Tibial nerve (tissue), 4 donors: ENCODE measurements at places on chromosomes 2 and 18. TPM values are rescaled to one million over a fixed set of nuclear protein-coding genes. Genes with fewer than 3 reads are reported as not detected.

DNA sequence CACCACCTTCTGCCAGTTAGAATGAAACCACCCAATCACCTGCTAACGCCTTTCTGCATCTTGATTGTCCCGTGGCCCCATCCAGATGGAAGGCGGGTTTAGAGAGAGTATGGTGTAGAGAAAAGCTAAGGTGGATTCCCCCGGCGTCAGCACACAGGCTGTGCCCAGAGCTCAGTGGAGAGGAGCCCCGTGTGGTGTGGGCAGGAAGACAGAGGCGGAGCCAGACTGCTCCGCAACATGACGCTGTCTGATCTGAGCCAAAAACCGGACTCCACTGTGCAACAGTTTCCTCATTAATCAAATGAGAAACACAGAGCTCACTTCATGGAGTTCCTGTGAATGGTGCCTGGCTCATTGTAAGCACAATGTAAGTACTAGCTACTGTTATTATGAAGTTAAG lies 448.1 kb upstream of the SMIM21 start:
- no peaks in the 10 kb centered on the region for H3K27me3 ChIP-seq
- H3K36me3 ChIP-seq: no peaks in the 10 kb centered on the region
- no peak overlapping the region for H3K27ac ChIP-seq
- no peak for DNase-seq
- no peaks in the 10 kb centered on the region for H3K4me1 ChIP-seq
- no peak overlapping the region for H3K4me3 ChIP-seq

DNA sequence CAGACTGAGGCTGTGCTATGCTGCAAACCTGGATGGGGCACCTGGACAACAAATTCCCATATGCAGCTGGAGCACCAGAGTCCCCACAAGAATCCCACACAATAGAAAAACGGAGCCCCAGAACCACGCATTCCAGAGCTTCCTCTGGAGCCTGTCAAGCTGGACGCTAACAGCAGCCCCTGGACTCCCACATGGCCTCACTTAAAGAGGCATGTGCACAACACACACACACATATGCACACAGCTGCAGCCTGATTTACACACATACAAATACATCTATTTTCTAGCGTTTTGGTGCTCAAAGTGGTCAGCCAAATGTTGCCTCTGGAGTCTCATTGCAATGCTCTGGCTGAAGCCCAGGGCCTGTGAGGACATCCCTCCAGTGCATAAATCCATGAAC lies 632.7 kb upstream of the ID2 start:
- H3K27me3 ChIP-seq: no peaks in the 10 kb centered on the region
- H3K4me1 ChIP-seq: no peaks in the 10 kb centered on the region
- no peaks in the 10 kb centered on the region for H3K36me3 ChIP-seq
- H3K27ac ChIP-seq: no peak overlapping the region
- DNase-seq: no peak

GRCh38 chr18:59660786-59661743 lies 36.2 kb downstream of the CCBE1 start:
- no peak overlapping the region for H3K27ac ChIP-seq
- H3K36me3 ChIP-seq: no peaks in the 10 kb centered on the region
- no peak overlapping the region for H3K4me3 ChIP-seq
- H3K27me3 ChIP-seq: no peaks in the 10 kb centered on the region
- H3K4me1 ChIP-seq: no peaks in the 10 kb centered on the region

- DNase-seq: no peak
- no peaks in the 10 kb centered on the region for H3K36me3 ChIP-seq
- no peaks in the 10 kb centered on the region for H3K4me1 ChIP-seq
- H3K27me3 ChIP-seq: no peaks in the 10 kb centered on the region
These were observed 51.7 kb downstream of the CABYR start for GRCh38 chr18:24190590-24190989.

DNA sequence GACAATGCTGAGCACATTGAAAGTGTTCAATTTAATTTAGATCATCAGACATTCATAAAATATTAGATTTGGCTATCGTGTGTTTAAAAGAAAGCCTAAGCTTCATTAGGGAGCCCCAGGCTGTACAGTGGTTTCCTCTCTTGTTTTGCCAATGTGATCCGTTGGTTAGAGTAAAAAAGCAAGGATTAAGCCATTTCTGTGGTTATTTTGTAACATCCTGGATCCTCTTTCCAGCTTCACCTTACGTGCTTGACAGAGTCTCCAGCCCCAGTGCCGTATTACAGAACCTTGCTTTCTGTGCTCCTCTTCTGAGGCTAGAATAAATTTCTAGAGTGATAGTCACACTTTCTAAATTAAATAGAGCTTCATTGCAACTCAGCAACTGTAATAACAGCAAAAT lies 289.3 kb upstream of the LINC00305 start:
- no peaks in the 10 kb centered on the region for H3K27me3 ChIP-seq
- H3K36me3 ChIP-seq: no peaks in the 10 kb centered on the region
- no peak overlapping the region for H3K4me3 ChIP-seq
- H3K4me1 ChIP-seq: no peaks in the 10 kb centered on the region

- H3K27me3 ChIP-seq: no peaks in the 10 kb centered on the region
- H3K4me3 ChIP-seq: no peak overlapping the region
- H3K27ac ChIP-seq: no peak overlapping the region
- no peaks in the 10 kb centered on the region for H3K4me1 ChIP-seq
These were observed 22.1 kb downstream of the CENPA start for GRCh38 chr2:26807788-26808460.

DNA sequence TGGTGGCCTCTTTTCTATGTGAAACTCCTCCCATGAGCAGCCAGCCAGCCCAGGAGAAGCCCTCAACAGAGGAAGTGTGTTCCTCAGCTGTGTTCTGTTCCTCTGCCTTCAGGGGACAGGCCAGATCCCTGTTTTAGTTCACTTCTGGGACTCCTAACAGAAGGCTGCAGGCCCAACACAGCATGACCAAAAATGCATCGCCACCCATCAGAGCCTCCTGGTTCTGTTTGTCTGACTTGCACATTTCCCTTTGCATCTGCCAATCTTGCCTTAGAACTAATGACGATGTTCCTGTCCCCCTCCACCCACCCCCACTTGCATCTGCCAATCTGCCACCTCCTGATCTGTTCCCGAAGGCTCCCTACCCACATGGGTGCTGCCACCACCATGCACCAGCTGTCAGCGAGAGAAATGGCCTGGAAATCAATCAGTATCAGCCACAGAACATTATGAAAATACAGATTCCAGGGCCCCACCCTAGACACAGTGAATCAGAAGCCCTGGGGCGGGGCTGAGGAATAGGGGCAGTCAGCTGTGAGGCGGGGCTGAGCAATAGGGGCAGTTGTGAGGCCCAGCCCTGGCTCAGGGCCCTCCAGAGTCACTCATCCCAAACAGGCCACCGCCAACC lies 51.0 kb downstream of the FAM168B start:
- H3K27me3 ChIP-seq: no peaks in the 10 kb centered on the region
- H3K36me3 ChIP-seq: peaks cover 60% of the 10 kb centered on the region
- H3K27ac ChIP-seq: no peak overlapping the region
- H3K4me1 ChIP-seq: no peaks in the 10 kb centered on the region
- H3K4me3 ChIP-seq: no peak overlapping the region

DNA sequence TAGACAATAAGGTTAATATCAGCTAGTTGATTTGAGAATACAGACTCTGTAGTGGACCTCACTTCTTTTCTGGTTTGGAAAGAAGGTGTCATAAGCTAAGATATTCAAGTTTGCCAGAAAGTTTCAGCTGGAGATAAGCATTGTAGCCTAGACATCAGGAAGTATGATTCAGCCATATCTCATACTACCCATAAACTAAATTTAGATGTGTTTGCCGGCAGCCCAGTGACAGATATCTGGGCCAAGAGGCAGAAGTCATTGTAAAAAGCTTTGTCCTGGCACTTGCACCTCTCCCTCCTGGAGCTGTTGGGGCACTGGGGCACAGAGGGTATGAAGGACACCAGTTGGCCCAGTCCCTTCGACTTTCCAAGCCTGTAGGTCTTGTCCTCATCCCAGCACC lies 128.0 kb downstream of the EPHA4 start:
- peaks cover 8% of the 10 kb centered on the region for H3K4me1 ChIP-seq
- H3K27ac ChIP-seq: no peak overlapping the region
- no peak for DNase-seq
- H3K27me3 ChIP-seq: no peaks in the 10 kb centered on the region
- no peaks in the 10 kb centered on the region for H3K36me3 ChIP-seq

DNA sequence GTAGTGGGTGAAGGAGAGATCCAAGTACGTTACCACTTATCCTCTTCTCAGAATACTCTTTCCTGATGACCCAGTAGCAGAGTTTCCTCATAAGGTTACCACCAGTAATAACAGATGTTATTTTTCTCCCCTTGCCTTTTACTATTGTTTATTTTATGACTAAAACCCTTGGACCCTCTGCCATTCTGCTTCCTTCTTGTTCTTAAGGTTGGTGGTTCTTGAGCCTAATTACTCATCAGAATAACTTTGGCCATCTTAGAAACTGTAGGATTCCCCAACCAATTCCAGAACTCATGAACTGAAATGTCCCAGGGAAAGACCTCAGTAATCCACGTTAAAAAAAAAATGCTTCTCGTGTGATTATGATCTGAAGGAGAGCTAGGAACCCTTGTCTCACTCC lies 64.9 kb downstream of the CHST9 start:
- no peak for DNase-seq
- no peaks in the 10 kb centered on the region for H3K36me3 ChIP-seq
- H3K27me3 ChIP-seq: no peaks in the 10 kb centered on the region

The FAM228A gene
- total RNA-seq: 5.0 TPM

DNA sequence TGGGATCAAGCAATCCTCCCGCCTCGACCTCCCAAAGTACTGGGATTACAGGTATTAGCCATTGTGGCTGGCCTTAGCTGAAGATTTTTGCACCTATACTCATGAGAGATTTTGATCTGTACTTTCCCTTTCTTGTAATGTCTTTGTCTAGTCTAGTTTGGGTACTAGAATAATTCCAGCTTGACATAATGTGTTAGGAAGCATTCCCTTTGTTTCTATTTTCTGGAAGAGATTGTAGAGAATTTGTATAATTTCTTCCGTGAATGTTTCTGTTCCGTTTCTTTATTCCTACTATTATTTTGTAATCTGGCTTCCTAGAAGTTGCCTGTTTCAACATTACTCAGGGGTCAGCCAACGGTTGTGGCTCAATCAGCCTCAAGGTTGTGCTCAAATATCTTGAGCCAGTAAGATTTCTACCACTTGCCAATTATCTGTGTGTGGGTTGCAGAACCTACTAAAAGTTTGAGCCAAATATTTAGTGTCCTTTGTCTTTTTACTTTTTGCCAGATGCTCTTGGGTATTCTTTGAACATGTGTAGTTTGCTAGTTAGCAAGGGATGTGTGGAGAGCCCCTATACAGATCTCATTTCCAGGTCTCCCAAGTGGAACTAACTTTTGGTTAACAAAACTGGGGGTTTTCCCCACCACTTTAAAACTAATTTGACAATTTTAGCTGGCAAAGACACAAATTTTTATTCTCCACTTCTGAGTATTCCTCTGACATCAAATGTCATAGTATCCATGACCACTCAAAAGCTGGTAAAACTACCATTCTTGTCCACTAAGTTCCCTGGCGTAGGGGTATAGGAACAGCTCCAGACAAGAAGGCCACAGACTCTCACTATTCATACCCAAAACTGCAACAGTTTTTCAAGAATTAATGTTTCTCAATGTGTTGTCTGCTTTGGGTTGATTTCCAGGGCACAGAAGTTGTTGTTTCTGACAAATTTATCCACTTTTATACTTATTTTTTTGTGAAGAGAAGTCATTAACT lies 42.8 kb upstream of the BAZ2B start:
- H3K27me3 ChIP-seq: no peaks in the 10 kb centered on the region
- no peaks in the 10 kb centered on the region for H3K4me1 ChIP-seq
- peak overlapping the region; percentile 16 for H3K27ac ChIP-seq
- no peaks in the 10 kb centered on the region for H3K36me3 ChIP-seq
- DNase-seq: peak; percentile 51

- H3K4me3 ChIP-seq: no peak overlapping the region
- no peak overlapping the region for H3K27ac ChIP-seq
- no peaks in the 10 kb centered on the region for H3K36me3 ChIP-seq
- no peak for DNase-seq
These were observed 47.0 kb upstream of the AFF3 start for GRCh38 chr2:100189387-100189786.

- H3K4me1 ChIP-seq: no peaks in the 10 kb centered on the region
- H3K27ac ChIP-seq: no peak overlapping the region
- no peaks in the 10 kb centered on the region for H3K27me3 ChIP-seq
- no peak for DNase-seq
- no peaks in the 10 kb centered on the region for H3K36me3 ChIP-seq
- H3K4me3 ChIP-seq: no peak overlapping the region
These were observed 13.1 kb upstream of the UGT1A9 start for GRCh38 chr2:233658610-233659009.

The CFAP65 gene
- total RNA-seq: not detected
